ENCODE measurements at places on chromosomes 6 and 20.

DNA sequence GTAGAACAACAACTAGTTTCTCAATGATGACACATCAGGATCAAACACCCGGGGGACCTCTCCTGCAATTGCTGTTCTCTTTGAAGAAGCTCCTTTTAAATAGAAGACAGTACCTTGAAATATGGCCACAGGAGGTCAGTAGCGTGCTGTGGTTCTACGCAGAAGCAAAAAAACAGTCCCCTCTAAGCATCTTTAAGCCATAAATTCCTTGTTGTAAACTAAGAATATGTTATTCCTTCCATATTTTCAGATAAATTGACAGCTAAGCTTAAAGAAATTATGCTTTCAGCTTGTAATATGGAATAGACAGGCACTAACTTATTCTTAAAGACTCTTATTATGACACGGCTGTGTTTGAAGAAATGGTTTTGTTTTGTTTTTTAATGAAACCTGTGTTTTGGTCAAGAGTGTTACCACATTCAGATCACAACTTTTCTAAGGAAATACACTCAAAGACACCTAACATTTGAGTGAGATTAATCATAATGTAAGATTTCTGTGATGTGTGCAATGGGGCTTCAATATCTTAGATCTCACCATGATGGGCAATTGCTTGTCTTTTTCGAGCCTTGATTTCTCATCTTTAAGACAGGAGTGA, 49.7 kb upstream of the IL20RA start:
- DNase-seq, result peak; percentile 14

GRCh38 chr20:36182604-36183154, 28.1 kb downstream of the EPB41L1 start:
- DNase-seq, result no peak

DNA sequence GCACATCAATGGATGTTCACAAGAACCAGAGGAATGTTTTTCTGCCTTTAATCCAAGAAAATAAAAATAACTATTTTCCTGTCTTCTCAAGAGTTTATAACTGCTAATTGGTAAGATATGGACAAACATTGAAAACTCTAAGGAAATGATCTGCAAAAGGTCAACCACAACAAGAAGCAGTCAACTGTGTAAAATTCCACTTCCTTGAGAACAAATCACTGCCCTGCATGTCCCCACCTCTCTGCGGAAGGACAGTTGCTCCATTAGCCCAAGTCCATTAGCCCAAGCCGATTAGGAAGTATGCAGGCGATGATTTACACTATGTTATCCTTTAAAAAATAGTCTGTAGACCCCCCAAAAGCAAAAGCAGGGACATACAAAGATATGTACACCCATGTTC, 27.6 kb downstream of the SLC22A23 start:
- DNase-seq, result no peak

DNA sequence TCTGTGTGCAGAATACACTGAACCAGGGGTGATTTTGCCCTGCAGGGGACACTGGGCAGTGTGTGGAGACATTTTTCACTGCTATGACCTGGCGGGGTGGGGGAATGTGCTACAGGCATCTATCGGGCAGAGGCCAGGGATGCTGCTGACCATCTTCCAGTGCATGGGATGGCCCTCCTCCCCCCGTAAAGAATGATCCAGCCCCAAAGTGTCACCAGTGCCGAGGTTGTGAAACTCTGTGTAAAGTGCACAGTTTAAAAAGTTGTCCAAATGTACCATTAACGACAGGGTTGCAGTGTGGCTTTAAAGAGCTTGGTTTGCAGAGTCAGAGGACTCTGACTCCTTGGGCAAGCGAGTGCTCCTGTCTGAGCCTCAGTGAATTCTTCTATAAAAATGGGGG, 72.1 kb downstream of the SULF2 start:
- no peak for DNase-seq

GRCh38 chr6:79257381-79258205, 23.1 kb upstream of the HMGN3 start:
- DNase-seq, result no peak

DNA sequence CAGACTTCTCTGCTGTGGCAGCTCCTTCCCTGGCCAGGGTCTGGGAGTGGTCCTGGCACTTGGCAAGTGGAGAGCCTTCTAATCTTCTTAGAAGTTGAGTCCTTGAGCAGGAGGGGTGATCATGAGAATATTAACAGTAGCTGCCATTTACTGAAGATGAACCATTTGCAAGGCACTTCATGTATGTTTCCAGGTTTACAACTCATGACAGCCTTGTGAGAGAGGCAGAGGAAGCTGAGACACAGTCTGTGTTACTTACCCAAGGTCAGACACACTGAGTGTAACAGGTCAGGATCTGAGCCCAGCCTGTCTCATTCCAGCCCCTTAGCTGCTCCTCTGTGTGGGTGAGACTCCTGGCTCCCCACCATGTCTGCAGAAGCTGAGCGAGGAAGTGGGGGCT, 45.5 kb upstream of the SRF start:
- no peak for DNase-seq

GRCh38 chr6:17291778-17292177, 10.6 kb downstream of the RBM24 start:
- DNase-seq, result no peak

DNA sequence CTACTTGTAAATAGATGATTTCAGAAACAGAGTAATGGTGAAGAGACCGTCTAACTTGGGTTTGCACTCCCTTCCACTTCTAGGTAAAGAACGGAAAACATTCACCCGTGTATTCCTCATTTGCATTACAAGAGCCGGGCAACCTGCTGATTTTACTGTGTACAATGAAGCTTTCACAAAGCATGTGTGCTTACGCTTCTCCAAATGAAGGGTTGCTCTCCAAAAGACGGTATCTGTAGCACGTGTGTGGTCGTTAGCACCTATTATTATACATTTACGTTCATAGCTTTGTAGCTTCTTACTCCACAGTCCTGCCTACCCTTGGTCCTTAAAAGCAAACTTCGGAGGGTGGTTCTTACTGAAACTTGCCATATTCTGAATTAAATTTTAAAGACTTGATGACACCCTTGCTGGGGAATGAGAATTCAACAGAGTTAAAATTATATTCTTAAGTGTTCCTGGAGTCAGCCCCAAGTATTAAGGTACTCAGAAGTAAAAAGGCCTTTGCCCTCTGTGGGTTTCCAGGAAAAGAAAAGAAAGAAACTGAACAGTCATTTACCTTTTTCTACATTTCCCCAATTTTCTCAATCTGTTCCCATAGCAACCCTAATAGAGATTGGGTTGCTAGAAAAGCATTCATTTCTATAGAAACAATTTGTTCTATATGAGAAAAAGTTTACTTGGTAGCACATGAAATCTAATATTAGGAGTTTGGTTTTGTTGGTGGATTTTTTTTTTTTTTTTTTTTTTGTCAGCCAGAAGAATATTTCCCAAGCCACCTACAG, 61.9 kb upstream of the KCNG1 start:
- DNase-seq, result no peak

DNA sequence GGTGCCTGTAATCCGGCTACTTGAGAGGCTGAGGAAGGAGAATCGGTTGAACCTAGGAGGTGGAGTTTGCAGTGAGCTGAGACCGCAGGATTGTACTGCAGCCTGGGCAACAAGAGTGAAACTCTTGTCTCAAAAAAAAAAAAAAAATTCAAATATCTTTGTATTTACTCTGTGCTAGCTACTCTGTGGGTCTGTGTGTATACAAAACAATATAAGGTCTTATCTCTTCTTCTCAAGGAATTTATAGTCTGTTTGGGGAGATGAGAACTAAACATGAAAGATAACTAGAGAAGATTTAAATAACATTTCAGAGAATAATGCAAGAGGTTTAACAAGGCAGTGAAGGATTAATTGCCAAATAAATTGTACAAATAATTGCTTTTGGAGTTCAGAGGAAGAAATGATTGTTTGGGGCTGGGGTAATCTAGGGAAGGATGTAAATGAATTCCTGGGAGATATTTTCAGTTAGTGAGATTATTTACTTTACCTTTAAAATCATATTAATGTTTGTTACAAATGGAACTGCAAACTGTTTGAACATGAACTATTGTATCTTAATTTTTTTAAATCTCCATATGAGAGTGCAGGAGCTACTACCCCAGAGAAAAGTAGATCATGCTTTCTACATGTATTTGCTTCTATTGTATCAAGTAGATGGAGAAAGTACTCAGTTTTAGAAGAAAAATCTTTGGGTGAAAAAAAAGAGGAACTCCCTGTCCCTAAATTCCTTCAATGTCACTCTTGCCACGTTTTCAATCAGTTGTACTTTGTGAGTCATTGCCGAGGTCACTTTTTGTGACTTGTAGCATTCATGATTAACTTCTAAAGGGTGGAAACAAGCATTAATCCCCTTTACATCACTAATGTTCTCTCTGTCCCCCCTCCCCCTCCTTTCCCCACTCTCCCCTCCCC, 39.0 kb downstream of the NCOA3 start:
- no peak for DNase-seq

- DNase-seq, result no peak
Measured at GRCh38 chr20:53635221-53635620, 41.6 kb upstream of the ZNF217 start.

- DNase-seq, result no peak
Measured at GRCh38 chr6:53568776-53569616, 24.1 kb upstream of the GCLC start.

DNA sequence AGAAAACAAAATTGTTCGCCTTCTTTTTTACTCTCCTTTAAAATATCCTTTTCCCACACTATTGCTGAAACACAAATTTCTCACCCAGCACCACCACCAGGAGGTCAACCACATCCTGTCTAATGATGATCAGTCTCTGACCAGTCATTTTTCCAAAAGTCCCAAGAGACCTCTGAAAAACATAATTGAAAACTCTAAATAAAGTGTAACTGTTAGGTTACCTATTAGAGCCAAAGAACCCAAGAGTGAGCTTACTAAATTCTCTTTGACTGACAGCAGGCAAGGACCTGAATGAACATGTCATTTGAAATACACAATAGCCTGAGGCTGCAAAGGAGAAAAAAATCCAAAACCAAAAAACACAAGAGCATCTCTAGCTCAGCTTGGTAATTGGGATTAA, 735.4 kb downstream of the CBLN4 start:
- no peak for DNase-seq

DNA sequence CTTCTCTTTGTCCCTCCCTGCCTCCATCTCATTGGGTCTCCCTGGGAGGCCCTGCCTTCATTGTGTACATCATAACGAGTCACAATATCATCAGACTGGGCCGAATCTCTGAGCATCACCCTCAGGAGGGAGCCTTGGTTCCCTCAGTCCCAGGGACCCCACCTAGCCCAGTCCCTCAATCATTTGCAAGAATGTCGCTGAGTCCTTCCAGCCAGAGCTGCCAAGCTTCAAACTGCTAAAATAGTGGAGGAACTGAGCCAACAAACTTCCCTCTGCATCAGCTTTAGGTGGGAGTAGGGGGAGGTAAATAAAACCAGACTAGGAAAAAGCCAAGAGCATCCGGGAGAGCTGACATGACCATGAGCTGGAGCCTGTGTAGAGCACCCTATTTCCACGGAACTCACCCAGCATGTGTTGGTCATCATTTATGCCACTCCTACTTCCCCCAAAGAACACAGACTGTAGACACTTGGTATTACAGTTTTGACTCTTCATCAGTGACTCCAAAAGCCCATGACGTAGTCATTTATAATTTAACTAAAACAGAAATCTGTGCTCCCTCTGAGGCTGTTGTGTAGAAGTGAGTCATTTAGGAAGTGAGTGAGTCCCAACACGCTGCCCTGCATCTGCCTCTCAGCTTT, 28.8 kb upstream of the IL17A start:
- no peak for DNase-seq

GRCh38 chr6:121645100-121645745, 209.8 kb downstream of the GJA1 start:
- no peak for DNase-seq

GRCh38 chr6:54817236-54817635, 29.3 kb upstream of the FAM83B start:
- no peak for DNase-seq

GRCh38 chr20:1304710-1305515, 24.0 kb downstream of the SDCBP2 start:
- no peak for DNase-seq

DNA sequence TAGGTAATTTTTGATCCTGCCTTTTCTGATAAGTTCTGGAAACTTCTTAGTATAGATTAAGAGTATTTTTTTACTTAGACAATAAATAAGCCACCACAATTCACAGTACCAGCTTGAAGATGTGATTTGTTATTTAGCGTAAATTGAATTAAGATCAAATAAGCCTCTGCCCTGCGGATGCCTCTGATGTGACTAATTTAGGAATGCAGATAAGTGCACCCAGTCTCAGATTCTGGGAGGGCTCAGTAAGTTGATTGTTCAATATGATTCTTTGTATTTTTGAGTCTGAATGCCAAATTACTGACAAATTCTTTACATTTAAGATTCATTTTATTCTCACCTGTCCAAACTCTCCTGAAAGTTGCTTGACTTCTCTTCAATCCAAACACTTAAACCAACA, 147.5 kb downstream of the THBS2 start:
- DNase-seq, result no peak

DNA sequence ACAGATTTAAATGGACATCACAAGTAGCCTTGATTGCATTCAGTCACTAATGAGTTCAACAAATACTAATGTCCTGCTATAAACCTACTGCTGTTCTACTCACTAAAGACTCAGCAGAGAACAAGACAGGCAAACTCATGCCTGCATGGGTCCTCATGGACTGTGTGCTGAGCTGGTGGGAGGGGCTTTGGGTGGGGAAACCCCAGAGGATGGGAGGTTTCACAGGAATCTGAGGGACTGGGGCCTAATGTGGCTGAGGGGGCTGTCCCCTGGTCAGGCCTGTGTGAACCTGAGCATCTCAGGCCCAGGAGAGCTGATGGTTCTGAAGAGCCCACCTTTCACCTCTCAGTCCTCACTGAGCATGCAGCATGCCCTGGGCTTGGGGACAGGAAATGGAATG, 1.4 kb downstream of the CST8 start:
- DNase-seq, result no peak

GRCh38 chr20:3887876-3888620, 1.1 kb upstream of the PANK2 start:
- DNase-seq, result no peak

DNA sequence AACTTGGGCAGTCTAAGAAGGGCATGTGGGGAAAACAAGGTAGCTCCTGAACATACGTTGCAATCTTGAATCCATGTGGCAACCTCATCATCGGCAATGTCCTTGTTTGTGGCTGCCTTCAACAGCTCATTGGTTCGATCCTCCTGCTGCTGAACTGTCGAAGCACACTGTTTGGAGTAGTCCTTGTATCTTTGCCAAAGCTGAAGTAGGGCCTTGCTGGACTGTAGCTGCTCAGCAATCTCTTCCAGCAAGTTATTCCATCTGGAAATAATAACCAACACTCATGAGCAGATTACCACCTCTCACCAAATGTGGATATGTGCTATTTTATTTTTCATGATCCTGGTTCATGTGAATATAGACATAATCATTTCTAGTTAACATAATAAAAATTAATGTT, 413.3 kb downstream of the ESR1 start:
- DNase-seq, result no peak

- DNase-seq, result no peak
Measured at GRCh38 chr20:48314925-48315592, 512.7 kb downstream of the PREX1 start.

GRCh38 chr20:22232923-22233322, 351.4 kb downstream of the FOXA2 start:
- DNase-seq, result no peak

Data from stimulated activated naive CD4-positive, alpha-beta T cell (primary cell).